ENCODE measurements at places on chromosomes 6 and 20.

DNA sequence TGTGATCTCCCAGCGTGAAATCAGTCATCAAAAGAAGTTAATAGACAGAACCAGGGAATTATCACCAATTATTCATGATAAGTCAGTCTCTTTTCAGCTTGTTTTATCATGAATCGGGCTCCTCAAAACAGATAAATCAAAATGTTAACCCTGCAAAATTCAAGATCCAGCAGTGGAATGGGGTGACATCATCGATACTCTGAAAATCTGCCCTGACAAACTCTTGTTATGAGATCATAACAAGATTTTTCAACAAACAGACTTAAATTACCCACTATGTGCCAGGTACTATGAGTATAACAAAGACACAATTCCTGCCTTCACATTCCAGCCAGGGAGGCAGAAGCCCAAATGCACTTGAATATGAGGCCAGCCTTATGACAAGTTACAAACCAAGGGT, 64.4 kb downstream of the PTPRK start:
- DNase-seq = no peak

DNA sequence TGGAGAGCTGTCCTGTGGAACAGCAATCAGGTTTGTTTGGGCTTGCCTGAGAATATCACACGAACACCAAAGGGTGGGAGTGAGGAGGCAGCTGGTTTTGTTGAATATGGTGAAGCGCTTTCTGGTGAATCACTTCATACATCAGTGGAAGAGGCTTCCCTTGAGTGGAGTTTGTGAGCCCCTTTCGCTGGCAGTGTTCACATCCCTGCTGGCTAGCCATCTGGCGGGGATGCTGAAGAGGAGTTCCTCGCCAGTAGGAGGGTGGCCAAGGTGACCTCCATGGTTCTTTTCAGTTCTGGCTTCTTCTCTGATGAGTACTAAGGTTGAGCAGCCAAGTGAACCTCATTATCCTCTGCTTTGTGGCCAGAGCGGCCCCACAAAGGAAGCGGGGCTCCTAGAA, 37.7 kb upstream of the RNF8 start:
- no peak for DNase-seq

- DNase-seq = no peak
Observed at GRCh38 chr6:144265061-144265357, 20.1 kb upstream of the UTRN start.

DNA sequence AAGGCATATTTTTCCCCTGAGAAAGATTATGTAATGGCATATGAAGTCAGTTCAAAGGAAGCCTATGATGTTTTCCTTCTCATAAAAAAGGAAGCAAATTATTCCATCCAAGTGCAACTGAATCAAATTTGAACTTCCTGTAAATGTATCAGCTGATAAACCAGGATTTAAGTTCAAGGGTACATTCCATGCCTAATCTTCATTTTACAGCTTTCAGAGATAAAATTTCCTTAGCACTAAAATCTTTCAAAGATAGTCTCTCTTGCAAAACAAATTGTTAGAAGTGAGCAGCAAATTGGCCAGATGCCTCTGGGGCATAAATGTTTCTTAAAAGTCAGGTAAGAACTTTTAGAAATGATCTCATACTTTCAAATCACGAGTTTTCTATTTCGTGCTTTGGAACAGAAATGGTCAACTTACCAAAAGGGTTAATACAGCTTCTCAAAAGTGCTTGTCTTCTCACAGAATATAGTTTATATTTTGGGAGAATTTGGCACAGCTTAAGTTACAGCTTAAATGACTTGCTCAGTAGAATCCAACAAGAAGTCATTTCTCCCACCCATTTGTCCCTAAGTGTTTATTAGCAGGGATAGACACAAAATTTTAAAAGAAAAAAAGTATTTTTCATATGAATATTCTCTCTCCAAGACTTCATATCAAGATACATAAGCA, 2.7 kb upstream of the TCF21 start:
- no peak for DNase-seq

- DNase-seq = no peak
Observed at GRCh38 chr6:129696028-129696418, 14.0 kb downstream of the ARHGAP18 start.

GRCh38 chr6:7446619-7447325, 57.2 kb downstream of the RIOK1 start:
- no peak for DNase-seq

- DNase-seq = no peak
Observed at GRCh38 chr20:62242176-62242575, 3.9 kb downstream of the OSBPL2 start.

- DNase-seq = peak; percentile 40
Observed at GRCh38 chr20:62122654-62123449, 577 bp downstream of the LSM14B start.

DNA sequence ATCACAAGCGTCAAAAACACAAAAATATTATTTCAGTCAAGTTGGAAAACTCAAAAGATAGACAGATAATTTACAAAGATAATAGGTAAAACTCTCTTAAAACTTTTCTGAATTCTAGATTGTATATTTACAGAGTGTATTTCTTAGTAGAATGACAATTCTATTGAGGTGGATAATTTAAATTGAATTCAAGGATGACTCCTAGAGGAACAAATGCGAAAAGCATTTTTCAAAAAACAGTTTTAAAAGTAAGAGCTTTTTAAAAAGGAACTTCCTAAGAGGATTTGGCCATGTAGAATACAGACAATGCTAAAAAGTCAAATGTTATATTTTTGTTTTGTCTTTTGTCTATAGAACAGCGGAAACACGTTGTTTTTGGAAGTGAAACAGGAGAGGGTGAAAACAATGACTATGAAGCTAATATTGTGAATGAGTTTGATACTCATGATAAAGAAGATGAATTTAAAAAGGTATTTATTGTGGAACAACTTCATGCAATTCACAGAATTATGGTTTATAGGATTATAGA, 90.1 kb downstream of the DNAH8 start:
- DNase-seq = no peak

Data from smooth muscle cell of the brain vasculature (primary cell).